ENCODE measurements at places on chromosomes 12 and 14.

- H3K4me1 ChIP-seq = peaks cover 5% of the 10 kb centered on the region
- H3K36me3 ChIP-seq = no peaks in the 10 kb centered on the region
- H3K27me3 ChIP-seq = no peaks in the 10 kb centered on the region
- no peak for DNase-seq
- no peak overlapping the region for H3K27ac ChIP-seq
- no peak overlapping the region for H3K4me3 ChIP-seq
Observed at GRCh38 chr14:96888158-96888557, 91.0 kb downstream of the VRK1 start.

DNA sequence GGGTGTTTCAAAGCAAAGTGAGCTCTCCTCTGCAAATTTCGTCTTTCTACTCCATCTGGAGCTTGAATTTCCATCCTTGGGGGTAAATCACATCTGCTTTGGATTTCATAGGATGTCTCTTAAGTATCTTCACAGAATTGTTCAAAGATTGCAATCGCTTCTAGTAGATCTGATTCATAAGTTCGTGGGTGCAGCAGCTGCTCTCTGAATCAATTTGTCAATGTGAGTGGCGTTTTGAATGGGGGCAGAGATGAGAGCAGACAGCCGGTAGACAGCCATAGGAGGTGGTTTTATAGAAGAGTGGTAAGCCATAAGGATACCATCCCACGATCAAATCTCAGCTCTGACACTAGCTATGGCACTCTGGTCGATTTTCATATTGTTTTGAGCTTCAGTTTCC lies 146.0 kb upstream of the RPH3A start:
- no peak overlapping the region for H3K27ac ChIP-seq
- no peaks in the 10 kb centered on the region for H3K4me1 ChIP-seq
- no peaks in the 10 kb centered on the region for H3K36me3 ChIP-seq
- H3K27me3 ChIP-seq = no peaks in the 10 kb centered on the region
- DNase-seq = no peak
- no peak overlapping the region for H3K4me3 ChIP-seq

GRCh38 chr12:110543252-110543959 lies 39.7 kb downstream of the PPTC7 start:
- no peak overlapping the region for H3K27ac ChIP-seq
- peaks cover 35% of the 10 kb centered on the region for H3K36me3 ChIP-seq
- H3K4me1 ChIP-seq = no peaks in the 10 kb centered on the region
- no peak for DNase-seq
- H3K27me3 ChIP-seq = no peaks in the 10 kb centered on the region

GRCh38 chr14:94052199-94052598 lies 26.1 kb downstream of the OTUB2 start:
- no peaks in the 10 kb centered on the region for H3K4me1 ChIP-seq
- H3K27ac ChIP-seq = no peak overlapping the region
- H3K27me3 ChIP-seq = no peaks in the 10 kb centered on the region
- peaks cover 87% of the 10 kb centered on the region for H3K36me3 ChIP-seq
- no peak overlapping the region for H3K4me3 ChIP-seq
- no peak for DNase-seq

DNA sequence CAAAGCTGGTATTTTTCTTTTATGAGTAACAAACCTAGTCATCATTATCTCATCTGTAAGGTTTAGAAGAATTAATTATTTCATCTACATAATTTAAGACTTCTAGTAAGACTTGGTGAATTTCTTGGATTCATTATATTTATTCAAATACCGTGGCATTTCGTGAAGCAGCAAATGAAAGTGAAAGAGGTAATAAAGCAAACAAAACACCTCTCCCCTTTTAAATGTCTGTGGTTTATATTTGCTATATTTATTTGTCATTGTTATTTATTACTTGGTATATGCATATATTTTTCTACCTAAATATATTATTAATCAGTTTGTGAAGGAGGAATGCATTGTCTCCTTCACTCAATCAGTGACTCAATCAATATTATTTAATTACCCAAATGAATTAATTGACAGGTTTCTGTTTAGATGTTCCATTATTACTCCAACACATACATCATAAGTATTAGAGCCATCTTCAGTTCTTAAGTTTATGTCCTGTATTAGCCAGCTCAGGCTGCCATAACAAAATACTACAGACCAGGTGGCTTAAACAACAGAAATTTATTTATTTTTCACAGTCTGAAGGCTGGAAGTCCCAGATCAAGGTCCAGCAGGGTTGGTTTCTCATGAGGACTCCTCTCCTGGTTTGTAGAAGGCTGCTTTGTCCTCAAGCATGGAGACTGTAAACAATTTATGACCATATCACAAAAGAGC lies 6.6 kb downstream of the CFAP54 start:
- H3K27ac ChIP-seq = no peak overlapping the region
- peaks cover 2% of the 10 kb centered on the region for H3K27me3 ChIP-seq
- H3K4me1 ChIP-seq = peaks cover under 1% of the 10 kb centered on the region
- H3K4me3 ChIP-seq = no peak overlapping the region
- DNase-seq = no peak

DNA sequence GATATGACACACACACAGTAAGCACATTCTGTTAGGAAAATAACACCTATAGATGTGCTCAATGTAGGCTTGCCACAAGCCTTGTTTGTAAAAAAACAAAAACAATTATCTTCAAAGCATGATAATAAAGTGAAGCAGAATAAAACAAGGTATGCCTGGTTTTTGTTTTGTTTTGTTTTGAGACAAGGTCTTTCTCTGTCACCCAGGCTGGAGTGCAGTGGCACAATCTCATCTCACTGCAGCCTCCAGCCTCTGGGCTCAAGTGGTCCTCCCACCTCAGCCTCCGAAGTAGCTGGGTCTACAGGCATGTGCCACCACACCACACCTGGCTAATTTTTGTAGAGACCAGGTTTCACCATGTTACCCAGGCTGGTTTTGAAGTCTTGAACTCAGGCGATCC lies 52.4 kb upstream of the MON2 start:
- no peaks in the 10 kb centered on the region for H3K27me3 ChIP-seq
- H3K4me3 ChIP-seq = no peak overlapping the region
- H3K4me1 ChIP-seq = no peaks in the 10 kb centered on the region
- H3K27ac ChIP-seq = no peak overlapping the region
- no peaks in the 10 kb centered on the region for H3K36me3 ChIP-seq

DNA sequence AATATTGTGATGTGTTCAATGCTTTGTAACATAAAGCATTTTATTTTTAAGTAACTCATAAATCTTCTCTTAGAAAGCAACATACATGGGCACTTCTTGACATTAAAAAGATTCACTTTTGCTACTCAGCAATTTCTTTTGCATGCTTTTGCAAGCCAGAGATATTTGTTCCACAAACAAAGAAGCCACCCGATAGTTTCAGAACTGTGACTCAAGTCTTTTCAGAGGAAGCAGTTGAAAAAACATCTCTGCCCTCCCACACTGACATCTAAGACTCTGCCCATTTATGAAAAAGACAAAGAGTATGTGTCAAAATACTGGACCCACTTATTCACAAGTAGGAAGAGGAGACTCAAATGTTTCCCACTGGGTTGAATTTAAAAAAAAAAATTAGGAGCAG lies 7.5 kb downstream of the APPL2 start:
- H3K27ac ChIP-seq = no peak overlapping the region
- H3K4me3 ChIP-seq = no peak overlapping the region
- H3K4me1 ChIP-seq = peaks cover 4% of the 10 kb centered on the region
- DNase-seq = no peak
- H3K36me3 ChIP-seq = peaks cover 21% of the 10 kb centered on the region
- H3K27me3 ChIP-seq = no peaks in the 10 kb centered on the region

- H3K27ac ChIP-seq = no peak overlapping the region
- no peak for DNase-seq
- H3K27me3 ChIP-seq = no peaks in the 10 kb centered on the region
- no peaks in the 10 kb centered on the region for H3K36me3 ChIP-seq
- no peak overlapping the region for H3K4me3 ChIP-seq
Observed at GRCh38 chr12:92988622-92989130, 59.6 kb upstream of the EEA1 start.

- no peaks in the 10 kb centered on the region for H3K36me3 ChIP-seq
- H3K27ac ChIP-seq = no peak overlapping the region
- peaks cover 26% of the 10 kb centered on the region for H3K27me3 ChIP-seq
- no peak overlapping the region for H3K4me3 ChIP-seq
- DNase-seq = no peak
Observed at GRCh38 chr12:67068761-67069450, 200.3 kb upstream of the CAND1 start.

GRCh38 chr14:22088614-22089342 lies 415.2 kb upstream of the OR4E1 start:
- H3K4me3 ChIP-seq = no peak overlapping the region
- H3K4me1 ChIP-seq = peaks cover 3% of the 10 kb centered on the region
- H3K36me3 ChIP-seq = no peaks in the 10 kb centered on the region
- H3K27ac ChIP-seq = no peak overlapping the region
- no peak for DNase-seq
- no peaks in the 10 kb centered on the region for H3K27me3 ChIP-seq

GRCh38 chr12:116101991-116102390 lies 175.5 kb downstream of the MED13L start:
- H3K4me1 ChIP-seq = no peaks in the 10 kb centered on the region
- no peak for DNase-seq
- peaks cover 3% of the 10 kb centered on the region for H3K36me3 ChIP-seq
- no peak overlapping the region for H3K27ac ChIP-seq
- H3K27me3 ChIP-seq = no peaks in the 10 kb centered on the region
- no peak overlapping the region for H3K4me3 ChIP-seq

GRCh38 chr12:61554268-61555008 lies 705.8 kb upstream of the USP15 start:
- no peak for DNase-seq
- H3K36me3 ChIP-seq = no peaks in the 10 kb centered on the region
- H3K27me3 ChIP-seq = no peaks in the 10 kb centered on the region
- H3K4me3 ChIP-seq = no peak overlapping the region
- H3K4me1 ChIP-seq = no peaks in the 10 kb centered on the region
- H3K27ac ChIP-seq = no peak overlapping the region

DNA sequence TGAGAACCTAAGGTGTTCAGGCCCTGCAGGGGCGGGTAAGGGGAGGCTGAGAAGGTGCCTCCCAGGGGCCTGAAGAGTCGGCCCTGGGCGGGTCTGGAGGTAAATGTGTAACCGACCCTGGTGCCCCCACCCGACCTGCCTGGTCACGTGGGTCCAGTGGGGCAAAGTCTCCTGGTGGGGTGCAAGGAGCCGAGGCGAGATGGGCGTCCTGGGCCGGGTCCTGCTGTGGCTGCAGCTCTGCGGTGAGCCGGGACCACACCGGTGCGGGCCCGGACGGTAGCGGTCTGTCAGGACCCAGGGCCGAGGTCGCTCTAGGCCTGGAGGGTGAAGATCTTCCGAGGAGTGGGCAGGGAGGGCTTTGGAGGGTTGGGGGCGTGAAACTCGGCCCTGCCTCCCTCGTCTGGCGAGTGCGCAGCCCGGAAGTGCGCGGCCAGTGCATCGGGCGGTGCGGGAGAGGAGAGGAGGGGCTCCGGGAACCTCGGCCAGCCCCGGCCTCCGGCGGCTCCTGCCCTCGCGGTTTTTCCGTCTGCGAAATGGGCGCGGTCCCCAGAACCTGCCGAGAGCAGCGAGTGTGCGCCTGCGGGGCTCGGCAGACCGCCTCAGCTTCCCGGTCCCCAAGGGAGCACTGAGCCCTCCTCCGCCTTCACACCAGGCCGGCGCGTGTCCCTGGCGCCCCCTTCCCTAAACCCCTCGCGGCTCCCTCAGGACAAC lies at the start of gene AMN:
TSS of gene AMN (plus strand) at position 174 of the 711 bp plus-strand sequence. CDS start at position 200, 26 bp downstream.
- H3K27ac ChIP-seq = no peak within 1 kb of the TSS
- H3K27me3 ChIP-seq = peaks cover 72% of the 10 kb centered on the region
- DNase-seq = no peak
- H3K4me1 ChIP-seq = peaks cover 8% of the 10 kb centered on the region
- no peak within 1 kb of the TSS for H3K4me3 ChIP-seq

GRCh38 chr14:33349871-33350270 lies 411.2 kb downstream of the NPAS3 start:
- H3K36me3 ChIP-seq = no peaks in the 10 kb centered on the region
- no peak overlapping the region for H3K27ac ChIP-seq

GRCh38 chr14:71482671-71483070 lies 449.6 kb upstream of the RGS6 start:
- H3K4me3 ChIP-seq = no peak overlapping the region
- H3K27me3 ChIP-seq = no peaks in the 10 kb centered on the region
- H3K36me3 ChIP-seq = no peaks in the 10 kb centered on the region
- DNase-seq = no peak
- H3K4me1 ChIP-seq = peaks cover 11% of the 10 kb centered on the region
- H3K27ac ChIP-seq = no peak overlapping the region

DNA sequence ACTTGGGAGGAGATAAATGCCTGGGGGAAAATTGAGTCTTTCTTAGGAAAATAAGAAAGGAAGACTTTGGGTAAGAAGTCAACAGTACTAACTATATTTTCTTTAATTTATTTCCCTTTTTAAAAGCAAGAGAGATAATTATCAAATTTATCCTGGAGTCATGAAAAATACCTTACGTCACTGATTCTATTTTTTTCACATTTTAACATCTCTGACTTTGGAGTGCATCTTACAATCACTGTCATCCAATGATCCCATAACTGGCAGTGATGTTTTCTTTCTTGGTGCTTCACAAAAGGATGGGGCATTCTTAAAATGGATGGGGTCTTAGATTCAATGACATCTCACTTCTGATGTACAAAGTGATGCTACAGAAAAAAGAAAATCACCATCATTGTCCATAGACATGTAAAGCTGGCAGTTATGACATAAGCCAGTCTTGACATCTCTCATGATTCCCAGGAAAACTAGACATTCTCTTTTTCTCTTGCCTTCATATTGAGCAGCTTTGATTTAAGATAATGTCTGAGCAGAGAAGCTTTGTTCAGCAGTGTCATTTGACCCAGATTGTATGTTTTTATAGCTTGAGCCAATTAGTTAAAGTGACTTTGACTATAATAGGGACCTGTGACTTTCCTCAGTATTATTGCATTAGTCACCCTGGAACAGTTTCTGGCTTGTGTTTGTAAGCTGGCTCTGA lies 236.2 kb downstream of the EGLN3 start:
- H3K27me3 ChIP-seq = no peaks in the 10 kb centered on the region
- no peaks in the 10 kb centered on the region for H3K4me1 ChIP-seq
- H3K36me3 ChIP-seq = no peaks in the 10 kb centered on the region
- no peak overlapping the region for H3K4me3 ChIP-seq

- no peak for DNase-seq
- H3K27me3 ChIP-seq = no peaks in the 10 kb centered on the region
- no peaks in the 10 kb centered on the region for H3K4me1 ChIP-seq
- no peaks in the 10 kb centered on the region for H3K36me3 ChIP-seq
- no peak overlapping the region for H3K4me3 ChIP-seq
- H3K27ac ChIP-seq = no peak overlapping the region
Observed at GRCh38 chr12:32559434-32559833, 119.7 kb upstream of the DNM1L start.

- no peaks in the 10 kb centered on the region for H3K36me3 ChIP-seq
- H3K27ac ChIP-seq = no peak overlapping the region
- H3K4me3 ChIP-seq = no peak overlapping the region
- no peak for DNase-seq
Observed at GRCh38 chr14:82626156-82627066, 1092.8 kb upstream of the SEL1L start.

- peaks cover 34% of the 10 kb centered on the region for H3K36me3 ChIP-seq
- no peak overlapping the region for H3K4me3 ChIP-seq
- H3K4me1 ChIP-seq = peaks cover 8% of the 10 kb centered on the region
- H3K27me3 ChIP-seq = peaks cover 11% of the 10 kb centered on the region
- H3K27ac ChIP-seq = no peak overlapping the region
Observed at GRCh38 chr14:91269076-91269991, 24.8 kb upstream of the GPR68 start.

- no peak overlapping the region for H3K4me3 ChIP-seq
- no peak for DNase-seq
- H3K36me3 ChIP-seq = no peaks in the 10 kb centered on the region
Observed at GRCh38 chr14:58702441-58703160, 64.8 kb downstream of the DACT1 start.

- no peaks in the 10 kb centered on the region for H3K4me1 ChIP-seq
- no peak for DNase-seq
- no peaks in the 10 kb centered on the region for H3K27me3 ChIP-seq
- no peak overlapping the region for H3K27ac ChIP-seq
Observed at GRCh38 chr12:80157645-80158044, 58.3 kb downstream of the OTOGL start.
